ENCODE measurements at places on chromosomes 2 and 18.
A peak's percentile ranks its signal among the peaks of the same experiment; 100 is the strongest.

DNA sequence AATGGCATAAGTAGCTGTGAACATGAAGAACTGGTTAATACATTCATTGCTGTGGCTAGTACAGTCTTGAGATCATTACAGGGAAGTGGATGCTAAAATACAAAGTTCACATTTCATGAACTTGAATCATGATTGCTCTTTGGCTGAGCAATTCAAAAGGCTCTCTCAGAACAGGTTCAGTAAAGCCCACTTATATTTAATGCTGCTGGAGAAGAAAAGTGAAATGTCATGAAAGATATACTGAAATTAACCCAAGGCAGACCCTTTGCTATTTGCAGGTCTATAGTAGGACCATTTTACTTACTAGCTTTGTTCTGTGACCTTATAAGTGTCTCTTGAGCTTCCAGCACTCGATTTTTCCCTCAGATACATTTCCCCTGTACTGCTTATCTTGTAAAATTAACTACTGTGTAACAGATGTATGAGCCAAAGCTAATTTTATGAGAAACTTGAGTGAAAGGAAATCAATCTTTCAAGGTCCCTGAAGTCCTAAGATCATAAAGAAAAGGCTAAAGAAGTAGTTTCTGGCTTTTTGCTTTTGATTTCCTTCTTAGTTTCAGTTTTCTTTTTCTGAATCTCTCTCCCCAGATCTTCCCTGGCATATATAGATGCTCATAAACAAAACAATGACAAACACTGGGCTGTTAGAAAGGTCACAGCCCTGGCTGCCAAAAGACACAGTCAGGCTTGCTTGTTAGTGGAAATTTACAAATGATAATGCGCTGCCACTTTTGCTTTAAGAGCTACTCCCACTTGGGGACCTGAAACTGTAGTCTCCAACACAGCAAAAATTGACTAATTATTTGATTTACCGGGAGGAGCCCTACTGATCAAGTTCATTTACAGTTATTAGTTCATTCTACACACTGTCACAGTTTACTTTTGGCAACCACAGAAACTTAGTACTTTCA is 132.7 kb upstream of the XPO1 start:
- DNase-seq = no peak

DNA sequence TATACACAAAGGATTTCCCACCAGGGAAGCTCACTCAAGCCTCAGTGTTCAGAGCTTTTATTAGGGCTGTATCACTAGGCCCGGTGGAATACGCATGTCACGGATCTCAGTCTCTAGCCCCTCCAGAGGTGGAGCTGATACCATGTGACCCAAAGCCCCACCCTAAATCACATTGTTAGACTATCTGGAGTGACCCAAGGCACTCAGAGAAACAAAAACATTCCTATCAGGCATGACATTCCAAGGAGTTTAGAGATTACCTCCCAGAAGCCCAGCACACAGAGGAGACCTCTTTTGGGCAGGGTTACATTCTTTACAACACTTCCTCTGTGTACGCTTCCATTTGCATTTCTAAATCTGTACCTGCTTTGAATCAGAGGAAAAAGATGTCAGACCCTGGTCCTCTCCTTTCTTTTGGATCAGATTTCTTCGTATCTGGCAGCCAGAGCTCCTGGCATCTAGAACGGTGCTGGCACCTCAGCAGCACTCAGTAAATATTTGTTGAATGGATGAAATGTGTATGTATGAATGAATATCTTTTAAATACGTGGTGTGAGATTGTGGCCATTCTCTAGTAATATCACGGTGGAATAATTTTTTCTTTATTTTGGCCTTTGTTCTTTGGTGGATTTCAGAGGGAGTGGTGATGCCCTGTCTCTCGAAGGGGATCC is 37.7 kb upstream of the SMAD2 start:
- no peak for DNase-seq

DNA sequence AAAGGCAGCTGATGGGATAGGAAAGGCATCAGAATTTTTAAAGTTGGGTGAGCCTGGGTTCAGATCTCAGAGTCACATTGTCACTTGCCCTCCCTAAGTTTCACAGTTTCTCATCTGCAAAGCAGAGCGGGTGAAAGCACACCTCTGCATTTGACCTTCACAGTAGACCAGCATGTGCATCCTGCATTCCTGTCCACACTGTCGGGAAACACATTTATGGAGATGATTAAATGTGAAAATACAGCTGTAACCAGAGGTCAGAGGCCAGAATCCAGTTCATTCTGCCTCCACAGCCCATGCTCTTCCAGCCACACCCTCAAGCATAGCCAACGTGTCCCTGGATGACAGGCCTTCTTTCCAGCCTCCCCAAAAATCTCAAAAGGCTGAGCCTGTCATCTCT is 392.0 kb upstream of the MYT1L start:
- DNase-seq = no peak

GRCh38 chr2:231526341-231527090 is 3.7 kb downstream of the NMUR1 start:
- no peak for DNase-seq

DNA sequence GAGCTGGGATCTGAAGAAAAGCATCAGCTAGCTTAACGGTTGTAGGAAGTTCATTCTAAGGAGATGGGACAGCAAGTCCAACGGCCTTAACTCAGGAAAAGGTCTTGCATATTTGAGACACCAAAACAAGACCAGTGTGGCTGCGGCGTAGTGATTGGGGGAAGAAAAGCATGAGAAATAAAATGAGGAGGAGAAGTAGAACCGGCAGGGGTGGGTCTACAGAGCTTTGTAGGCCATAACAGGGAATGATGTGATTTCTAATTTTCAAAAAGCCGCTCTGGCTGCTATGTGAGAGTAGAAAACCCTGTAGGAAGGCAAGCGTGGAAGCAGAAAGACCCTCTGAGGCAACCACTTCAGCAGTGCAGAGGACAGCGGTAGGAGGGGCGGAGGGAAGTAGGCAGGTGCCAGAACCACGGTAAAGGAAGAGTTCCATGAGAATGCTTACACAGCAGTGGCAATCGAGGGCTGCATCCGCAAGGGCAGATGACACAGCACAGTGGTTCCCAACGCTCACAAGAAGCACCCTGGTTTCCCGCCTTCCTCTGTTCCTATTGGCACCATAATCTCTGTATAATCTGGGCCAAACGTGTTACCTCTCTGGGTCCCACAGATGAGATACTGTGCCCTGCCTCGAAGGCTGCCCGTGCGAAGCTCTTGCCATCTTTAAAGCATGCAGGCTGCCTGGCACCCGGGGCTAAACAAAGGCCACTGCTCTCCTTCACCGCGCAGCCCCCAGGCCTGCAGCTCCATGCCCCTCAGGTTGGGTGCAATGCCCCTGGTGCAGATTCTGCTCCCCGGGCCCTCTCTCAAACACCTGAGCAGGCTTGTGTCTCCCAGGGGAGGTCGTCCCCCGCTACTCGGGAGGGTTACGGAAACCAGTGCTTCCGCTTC is 795 bp downstream of the ANKRD39 start:
- peak; percentile 59 for DNase-seq

DNA sequence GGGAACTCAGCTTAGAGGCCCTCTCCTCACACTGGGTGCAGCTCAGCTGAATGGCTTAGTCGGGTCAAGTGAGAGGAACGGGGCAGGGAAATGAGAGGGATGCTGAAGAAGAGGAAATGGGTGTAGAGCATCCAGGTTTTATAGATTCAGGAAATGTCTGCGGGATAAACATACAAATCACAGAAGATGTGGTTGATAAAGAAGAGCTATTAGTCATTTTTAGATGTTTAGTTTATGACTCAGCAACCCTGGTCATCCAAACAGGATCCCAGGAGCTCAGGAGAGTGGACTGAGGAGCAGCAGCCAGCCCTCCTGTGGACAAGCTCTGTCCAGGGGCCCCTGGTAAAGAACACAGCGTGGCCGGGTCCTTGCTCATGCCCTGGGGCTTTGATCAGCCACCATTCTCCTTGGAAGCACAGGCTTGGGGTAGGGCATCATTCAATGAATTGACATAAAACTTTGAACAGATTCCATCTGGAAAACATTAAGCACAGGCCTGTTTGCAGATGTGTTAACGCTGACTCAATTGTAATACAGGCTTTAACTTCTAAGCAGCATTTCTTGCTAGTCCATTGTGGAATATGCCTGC is 83.0 kb downstream of the NPAS2 start:
- no peak for DNase-seq

DNA sequence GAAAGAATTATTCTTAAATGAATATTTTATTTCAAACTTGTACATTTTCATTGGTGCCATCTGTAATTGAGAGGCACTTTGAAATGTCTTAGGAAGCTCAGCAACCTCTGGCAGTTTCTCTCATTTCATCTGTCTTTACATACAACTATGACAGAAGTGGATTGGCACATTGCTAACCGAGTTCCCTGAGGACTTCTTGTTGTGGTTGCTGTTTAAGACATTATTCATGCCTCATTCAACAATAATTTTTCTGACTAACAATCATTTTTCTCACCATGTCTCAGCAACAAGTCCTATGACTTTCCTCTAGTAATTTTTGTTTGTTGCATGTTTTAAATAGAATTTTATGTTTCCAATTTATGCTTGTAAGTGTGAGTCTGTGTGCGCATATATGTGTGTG is 284.0 kb upstream of the CWC22 start:
- no peak for DNase-seq

DNA sequence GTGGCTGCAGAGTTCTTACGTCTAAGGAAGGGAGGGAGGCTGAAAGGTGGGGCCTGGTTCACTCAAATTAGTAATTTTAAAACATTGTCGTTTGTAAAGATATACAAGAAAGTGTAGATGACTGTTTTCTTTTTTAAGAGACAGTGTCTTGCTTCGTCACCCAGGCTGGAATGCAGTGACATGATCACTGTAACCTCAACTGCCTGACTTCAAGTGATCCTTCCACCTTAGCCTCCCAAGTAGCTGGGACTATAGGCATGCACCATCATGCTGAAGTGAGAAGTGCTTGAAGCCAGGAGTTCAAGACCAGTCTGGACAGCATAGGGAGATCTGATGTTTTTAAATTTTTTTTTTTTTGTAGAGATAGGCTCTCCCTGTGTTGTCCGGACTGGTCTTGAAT is 52.9 kb downstream of the HNRNPLL start:
- no peak for DNase-seq

DNA sequence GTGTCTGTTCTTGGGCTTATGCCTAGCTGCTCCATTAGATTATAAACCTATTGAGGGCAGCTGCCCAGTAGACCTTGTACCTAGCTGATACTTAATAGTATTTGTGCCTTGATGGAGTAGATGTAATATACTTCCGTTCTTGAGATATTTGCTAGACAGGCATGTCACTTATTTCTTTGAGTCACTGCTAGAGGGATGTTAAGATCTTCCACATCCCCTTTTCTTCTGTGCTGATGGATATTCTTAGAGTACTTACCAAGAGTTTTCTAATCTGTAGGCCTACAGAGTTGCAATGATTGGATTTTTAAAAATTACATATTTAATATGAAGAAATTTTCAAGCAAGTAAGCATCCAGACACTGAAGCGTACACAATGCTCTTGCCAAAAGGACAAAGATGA is 226.7 kb downstream of the TPGS2 start:
- DNase-seq = no peak

DNA sequence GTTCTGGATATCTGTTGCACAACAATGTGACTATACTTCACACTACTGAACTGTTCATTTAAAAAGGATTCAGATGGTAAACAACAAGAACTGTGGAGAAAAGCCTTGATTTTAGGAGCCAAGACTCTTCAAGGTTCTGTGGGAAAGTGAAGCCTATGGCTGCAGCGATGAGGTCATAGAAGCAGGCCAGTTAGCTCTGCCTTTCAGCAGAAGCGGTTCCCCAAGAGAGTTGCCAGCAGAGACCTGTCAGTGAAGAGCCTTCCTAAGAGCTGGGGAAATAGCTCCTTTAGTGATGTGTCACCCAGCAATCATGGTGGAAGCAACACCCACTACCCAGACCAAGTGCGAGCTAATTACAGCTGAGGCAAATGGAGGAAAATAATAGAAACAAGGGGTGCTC is 346.5 kb upstream of the ETAA1 start:
- no peak for DNase-seq

DNA sequence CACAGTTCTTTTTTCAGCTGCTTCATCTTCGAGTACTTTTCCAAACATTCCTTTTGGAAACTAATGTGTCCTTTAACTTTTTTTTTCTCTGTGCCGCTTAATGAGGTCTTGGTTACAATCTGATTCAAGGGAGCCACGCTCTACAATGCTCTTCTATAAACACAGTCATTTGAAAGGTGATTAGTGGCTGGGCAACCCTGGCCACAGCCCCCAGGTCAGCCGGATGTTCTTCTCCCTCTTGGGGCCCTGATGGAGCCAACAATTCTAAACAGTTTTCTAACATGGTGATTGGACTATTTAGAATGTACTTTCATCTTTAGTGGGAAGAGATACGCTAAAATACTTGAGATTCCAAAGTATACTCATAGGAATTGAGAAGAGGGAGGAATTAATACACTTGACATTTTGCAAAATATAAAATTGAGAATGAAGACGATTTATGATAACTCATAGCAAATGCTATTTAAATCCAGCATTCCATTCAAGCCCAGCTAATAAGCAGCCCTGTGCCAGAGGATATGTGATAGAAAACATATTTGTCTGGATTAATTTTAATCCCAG is 83.7 kb upstream of the MBOAT2 start:
- DNase-seq = no peak

GRCh38 chr2:70919672-70920366 is 15.9 kb upstream of the ATP6V1B1 start:
- peak; percentile 50 for DNase-seq

DNA sequence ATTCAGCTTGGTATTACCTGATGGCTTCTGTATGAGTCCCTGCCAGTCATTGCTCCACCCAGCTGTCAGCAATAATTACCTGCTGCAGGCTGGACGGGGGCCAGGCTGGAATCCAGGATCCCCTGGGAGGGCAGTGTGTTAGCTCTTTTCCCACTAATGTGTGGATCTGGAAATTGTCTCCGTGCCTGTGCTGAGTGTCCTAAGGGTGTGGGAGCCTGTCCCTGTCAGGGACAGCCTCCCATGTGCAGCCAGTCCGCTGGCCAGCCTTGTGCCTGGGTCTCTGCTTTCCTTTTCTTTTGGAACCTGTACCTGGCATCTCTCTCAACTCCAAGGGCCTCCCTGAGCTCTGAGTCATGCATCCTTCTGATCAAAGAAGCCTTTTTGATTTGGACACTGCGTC is 107.2 kb upstream of the SPRED2 start:
- DNase-seq = peak; percentile 7

DNA sequence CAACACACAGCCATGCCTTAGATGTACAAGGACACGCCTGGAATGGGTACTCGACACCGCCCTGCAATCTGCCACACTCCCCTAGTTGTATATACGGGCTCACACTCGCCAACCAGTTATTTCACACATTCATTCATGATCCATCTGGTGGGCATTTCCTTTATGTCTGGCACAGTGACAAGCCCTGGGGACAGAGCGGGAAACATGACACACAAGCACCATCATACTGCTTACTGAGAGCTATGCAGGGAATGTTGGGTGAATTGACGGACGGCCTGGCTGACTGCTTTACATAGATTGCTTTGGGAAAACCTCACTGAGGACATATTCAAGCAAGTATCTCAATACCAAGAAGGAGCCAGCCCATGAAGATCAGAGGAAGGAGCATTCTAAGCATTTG is 448.0 kb upstream of the SPRED2 start:
- DNase-seq = no peak

GRCh38 chr2:221390878-221391277 is 181.2 kb downstream of the EPHA4 start:
- no peak for DNase-seq

Measured in NCI-H2081 (cell line).